ENCODE measurements at places on chromosomes 2 and 18. TPM values are rescaled to one million over a fixed set of nuclear protein-coding genes. Genes with fewer than 3 reads are reported as not detected.

Gene ST8SIA3
- total RNA-seq = not detected

Gene NYAP2
- not detected for total RNA-seq

Gene MRPL44
- total RNA-seq = 29.0 TPM

GRCh38 chr18:21450913-21451312, 149.6 kb downstream of the ESCO1 start:
- DNase-seq = no peak
- no peaks in the 10 kb centered on the region for H3K36me3 ChIP-seq
- H3K27me3 ChIP-seq = peaks cover 10% of the 10 kb centered on the region
- no peaks in the 10 kb centered on the region for H3K4me1 ChIP-seq
- H3K27ac ChIP-seq = no peak overlapping the region

- peaks cover 17% of the 10 kb centered on the region for H3K4me1 ChIP-seq
- no peak for DNase-seq
- H3K27me3 ChIP-seq = peaks cover 19% of the 10 kb centered on the region
- H3K4me3 ChIP-seq = no peak overlapping the region
Observed at GRCh38 chr2:127564429-127565260, 29.2 kb downstream of the MYO7B start.

Measured in natural killer cell treated with Interleukin-12 subunit alpha and Interleukin-12 subunit beta and Interleukin-15 and Interleukin-18, amount 100 ng/mL, for 72 hours (primary cell).